CD4-positive, alpha-beta T cell (primary cell): ENCODE measurements at places on chromosomes 6 and 20. TPM values are rescaled to one million over a fixed set of nuclear protein-coding genes. Genes with fewer than 3 reads are reported as not detected.

Gene LRRN4
- 0.17 TPM for total RNA-seq

Gene TPX2
- 0.85 TPM for total RNA-seq

Gene SLC17A3
- 0.30 TPM for total RNA-seq

DNA sequence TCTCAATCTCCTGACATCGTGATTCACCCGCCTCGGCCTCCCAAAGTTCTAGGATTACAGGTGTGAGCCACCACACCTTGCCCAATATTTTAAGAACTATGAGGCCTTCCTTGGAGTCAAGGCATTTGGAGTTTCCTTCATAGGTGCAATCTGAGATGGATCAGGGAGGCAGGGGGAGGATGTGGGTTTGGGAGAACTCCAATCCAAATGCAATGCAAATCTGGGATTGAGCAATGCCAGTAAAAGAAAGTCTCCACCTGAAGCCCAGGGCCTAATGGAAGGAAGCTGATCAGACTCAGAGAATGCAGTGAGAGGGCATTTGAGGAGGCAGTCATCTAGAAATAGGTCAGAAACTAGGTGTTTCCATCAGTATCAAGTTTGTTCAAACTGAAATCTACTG is 21.2 kb downstream of the RSPH3 start:
- DNase-seq: no peak

GRCh38 chr20:11204926-11205768 is 531.3 kb upstream of the JAG1 start:
- no peak for DNase-seq

GRCh38 chr20:4512891-4513550 is 208.7 kb upstream of the PRND start:
- no peak for DNase-seq
